Activated gamma-delta T cell treated with Interleukin-2 at 50 U/mL for 16 hours (primary cell): ENCODE measurements at places on chromosomes 2 and 18.

GRCh38 chr2:41234093-41234492 lies 782.2 kb upstream of the SLC8A1 start:
- DNase-seq = no peak

DNA sequence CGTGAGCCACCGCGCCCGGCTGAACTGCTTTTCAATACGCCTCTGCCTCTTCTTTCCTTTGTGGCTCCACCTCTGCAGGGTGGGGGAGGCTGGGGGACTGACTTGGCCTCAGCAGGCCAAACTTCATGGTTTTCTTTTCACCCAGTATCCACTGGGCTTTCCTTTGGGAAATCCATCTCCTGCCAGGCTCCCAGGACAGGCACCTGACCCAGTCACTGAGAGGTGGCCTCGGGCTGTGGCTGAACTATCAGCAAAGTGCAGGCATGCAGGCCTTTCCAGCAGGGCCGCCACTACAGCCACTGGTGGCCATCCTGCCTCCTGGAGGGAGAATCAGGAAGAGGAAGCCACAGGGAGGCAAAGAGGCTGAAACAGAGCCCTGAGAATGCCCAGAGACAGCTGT lies 33.4 kb upstream of the SEMA4C start:
- no peak for DNase-seq

GRCh38 chr2:59339121-59339836 lies 1098.2 kb upstream of the FANCL start:
- DNase-seq = no peak

- no peak for DNase-seq
These were observed 843.7 kb downstream of the LRRTM4 start for GRCh38 chr2:76678383-76679024.

GRCh38 chr2:195632856-195633572 lies 24.0 kb upstream of the SLC39A10 start:
- no peak for DNase-seq

DNA sequence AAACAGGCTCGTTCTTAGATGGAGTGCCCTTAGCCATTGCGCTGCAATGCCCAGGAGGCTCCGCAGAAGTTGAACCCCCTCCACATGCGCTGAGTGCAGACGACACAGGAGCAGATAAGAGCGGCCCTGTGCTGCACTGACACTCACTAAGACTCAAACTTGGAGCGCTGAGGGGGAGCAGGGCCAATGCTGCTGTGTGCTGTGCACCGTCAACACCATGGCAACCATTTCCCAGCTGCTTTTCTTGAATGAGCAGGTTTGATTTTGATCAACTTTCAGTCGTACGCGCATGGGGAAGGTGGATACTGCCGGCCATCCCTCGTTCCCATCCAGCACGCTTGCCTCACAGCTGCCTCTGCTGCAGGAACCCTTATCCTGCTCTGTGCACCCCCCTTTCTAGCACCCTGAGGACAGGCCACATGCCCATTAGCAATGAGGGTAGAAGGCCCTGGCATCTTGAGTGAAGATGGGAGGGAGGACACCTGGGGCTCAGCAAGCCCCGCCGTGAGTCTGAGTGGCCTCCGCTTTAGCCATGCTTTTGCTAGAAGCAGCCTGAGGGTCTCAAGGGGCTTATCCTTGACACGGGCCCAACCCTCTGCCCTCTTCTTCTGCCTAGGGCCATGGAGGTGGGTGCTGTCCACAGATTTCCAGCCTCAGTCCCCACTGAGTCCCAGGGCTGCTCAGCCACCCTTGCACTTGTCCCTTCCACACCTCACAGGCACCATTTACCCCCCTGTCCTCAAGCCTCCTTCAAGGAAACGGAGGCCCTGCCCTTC lies 271.9 kb downstream of the PHLPP1 start:
- no peak for DNase-seq

DNA sequence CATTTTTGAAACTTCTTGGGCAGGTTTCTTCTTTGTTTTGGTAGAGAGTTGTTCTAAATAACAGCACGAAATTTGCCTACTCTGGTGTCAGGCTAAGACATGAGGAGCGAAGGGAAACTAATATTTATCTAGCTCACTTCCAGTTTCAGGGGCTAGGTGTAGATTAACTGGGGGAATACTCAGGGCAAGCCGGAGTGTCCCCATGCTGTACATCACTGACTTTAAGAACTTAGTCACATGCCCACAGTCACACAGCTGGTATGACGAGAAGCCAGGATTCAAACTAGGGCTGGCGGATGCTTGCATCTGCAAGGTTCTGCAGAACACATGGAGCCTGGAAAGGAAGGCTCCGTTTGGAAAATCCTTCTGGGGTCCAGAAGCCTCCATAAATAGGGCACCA lies 133.3 kb downstream of the ALPK2 start:
- no peak for DNase-seq

DNA sequence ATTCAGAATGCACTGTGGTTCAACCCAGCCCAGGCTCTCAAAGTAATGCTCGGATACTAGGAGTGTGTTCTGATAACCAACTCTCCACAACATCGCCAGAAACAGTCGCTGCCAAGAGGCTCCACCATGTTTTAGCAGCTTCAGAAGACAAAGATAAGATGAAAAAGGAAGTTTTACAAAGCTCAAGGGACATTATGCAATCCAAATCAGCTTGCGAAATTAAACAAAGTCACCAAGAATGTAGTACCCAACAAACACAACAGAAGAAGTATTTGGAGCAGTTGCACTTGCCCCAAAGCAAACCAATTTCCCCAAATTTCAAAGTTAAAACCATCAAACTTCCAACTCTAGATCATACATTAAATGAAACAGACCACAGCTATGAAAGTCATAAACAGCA lies 360.9 kb downstream of the XIRP2 start:
- no peak for DNase-seq

DNA sequence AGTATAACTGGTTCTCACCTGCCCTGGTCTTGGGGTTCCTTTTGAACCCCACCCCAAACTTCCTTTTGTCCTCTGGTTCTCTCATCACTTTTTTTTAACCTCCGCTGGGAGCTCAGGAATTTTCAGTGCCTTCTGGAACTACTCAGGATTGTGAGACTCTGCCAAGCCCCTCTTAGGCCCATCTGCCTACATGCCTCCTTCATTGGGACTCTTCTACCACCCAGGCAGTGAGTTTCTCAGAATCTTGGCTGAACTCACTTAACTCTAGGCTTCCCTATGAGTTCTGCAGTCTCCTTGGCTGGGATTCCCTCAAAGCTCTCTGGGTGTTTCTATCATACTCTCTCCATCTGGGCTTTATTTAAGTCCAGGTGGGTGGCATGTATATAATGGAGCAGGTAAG lies 86.3 kb downstream of the MDH1 start:
- no peak for DNase-seq

GRCh38 chr18:621291-622043 lies 24.7 kb downstream of the CLUL1 start:
- no peak for DNase-seq

DNA sequence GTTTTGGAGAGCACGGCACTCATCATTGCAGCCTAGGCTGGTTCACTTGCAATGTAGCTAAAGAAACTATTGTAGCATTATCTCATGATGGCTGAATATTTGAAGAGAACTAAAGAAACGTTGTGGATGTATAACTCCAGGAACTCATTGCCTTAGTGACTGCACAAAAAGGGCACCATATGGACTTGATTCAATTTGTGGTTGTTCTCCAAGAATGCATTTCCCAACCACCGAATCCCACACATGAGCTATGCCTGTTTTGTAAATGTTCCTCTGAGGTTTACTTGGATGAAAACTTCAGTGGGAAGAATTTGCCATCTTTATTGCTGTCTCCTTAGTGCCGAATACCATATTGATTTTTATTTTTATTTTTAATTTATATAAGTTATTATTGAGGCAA lies 43.5 kb downstream of the DOK6 start:
- no peak for DNase-seq

DNA sequence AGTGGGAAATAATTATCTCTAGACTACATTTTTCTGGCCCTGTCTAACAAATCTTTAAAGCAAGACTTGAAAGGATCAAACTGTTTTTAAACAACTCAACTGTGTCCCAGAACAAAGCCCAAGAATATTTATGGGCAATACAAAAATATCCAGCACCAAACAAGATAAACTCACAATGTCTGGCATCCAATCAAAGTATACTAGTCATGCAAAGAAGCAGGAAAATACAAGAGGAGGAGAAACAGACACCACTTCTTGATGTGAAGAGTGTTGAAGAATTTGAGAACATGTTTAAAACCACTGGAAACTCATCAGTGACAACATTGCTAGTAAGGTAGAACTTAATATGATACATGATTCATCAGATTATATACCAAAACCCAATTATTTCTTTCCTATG lies 66.1 kb upstream of the CDC42EP3 start:
- no peak for DNase-seq

GRCh38 chr2:108436976-108437375 lies 12.0 kb upstream of the GCC2 start:
- DNase-seq = no peak

GRCh38 chr2:35365859-35366258 lies 989.7 kb upstream of the CRIM1 start:
- DNase-seq = no peak

- no peak for DNase-seq
These were observed 322.5 kb downstream of the ARHGAP15 start for GRCh38 chr2:143451642-143452281.

- DNase-seq = no peak
These were observed 1.2 kb upstream of the HS1BP3 start for GRCh38 chr2:20652141-20652540.

DNA sequence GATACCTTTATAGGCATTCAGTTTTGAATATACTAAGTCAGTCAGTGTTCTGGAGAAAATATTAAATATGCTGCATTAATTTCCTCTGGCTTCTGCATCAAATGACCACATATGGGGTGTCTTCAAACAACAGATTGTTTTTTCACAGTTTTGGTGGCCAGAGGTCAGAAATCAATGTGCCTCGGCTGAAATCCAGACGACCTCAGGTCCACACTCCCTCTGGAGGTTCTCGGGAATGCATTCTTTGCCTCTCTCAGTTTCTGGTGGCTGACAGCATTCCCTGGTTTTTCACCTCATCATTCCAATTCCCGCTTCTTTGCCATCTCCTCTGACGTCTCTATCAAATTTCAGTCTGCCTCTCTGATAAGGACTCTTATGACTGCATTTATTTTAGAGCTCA lies 142.3 kb downstream of the ZNF407 start:
- DNase-seq = no peak

- DNase-seq = no peak
These were observed 146.6 kb downstream of the MAP4K4 start for GRCh38 chr2:101844055-101844635.

- DNase-seq = no peak
These were observed 25.7 kb upstream of the PLA2R1 start for GRCh38 chr2:160087854-160088745.

DNA sequence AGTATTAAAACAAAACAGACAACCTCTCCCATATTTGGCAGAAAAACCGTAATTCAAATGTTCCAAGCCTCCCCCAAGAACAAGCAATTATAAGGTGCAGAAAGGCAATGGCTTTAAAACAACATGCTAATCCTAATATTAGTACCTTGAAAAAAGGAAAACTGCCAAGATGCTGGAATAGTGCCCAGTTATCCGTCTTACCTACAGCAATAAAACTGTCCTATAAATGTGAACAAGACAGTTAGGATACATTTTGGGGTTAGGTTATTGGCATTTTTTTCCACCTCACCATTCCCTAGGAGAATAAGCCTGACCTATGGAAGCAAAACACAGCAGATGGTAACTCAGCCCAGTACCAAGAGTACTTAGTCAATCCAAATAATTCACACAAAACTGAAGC lies 83.2 kb downstream of the TCF4 start:
- no peak for DNase-seq

- DNase-seq = no peak
These were observed 7.8 kb downstream of the EHD3 start for GRCh38 chr2:31241625-31242270.

- no peak for DNase-seq
These were observed 5.9 kb upstream of the RPL37A start for GRCh38 chr2:216492597-216493333.

GRCh38 chr2:74149247-74149525 lies 1.5 kb upstream of the BOLA3 start:
- no peak for DNase-seq

DNA sequence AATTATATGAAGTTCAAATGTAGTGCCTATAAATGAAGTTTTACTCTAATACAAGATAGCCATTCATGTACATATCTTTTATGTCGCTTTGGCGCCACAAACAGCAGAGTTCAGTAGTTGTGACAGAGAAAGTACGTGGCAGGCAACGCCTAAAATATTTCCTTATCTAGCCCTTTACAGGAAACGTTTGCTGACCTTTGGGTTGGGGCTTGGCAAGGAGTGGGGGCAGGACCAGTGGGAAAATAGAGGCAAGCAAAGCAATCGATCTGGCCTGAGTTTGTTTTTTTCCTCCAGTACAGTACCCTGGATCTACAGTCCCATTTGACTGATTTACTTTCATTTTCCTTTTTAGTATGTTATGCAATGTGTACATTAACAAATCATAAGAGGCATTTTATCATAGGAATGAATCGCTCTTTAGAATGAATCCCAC lies 13.1 kb downstream of the CCDC68 start:
- no peak for DNase-seq
